H54 (cell line): ENCODE measurements at places on chromosomes 6 and 20.

DNA sequence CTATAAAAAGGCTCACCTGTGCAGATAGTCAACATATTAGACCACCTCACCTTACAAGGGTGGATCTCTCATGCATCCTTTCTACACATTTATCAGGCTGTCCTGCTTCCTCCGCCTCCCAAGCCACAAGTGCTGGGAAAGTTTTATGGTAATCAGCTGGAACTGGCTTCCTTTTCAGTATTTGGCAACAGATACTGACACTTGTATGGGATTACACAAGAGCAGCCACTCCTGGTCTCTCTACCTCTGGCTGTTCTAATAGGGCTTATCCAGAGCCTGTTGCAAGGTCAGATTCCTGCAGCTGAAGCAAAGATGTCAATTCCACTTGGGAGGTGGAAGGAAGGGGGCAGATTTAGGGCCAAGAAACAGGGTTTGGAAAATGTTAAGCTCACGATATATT, 503 bp upstream of the GPLD1 start:
- DNase-seq, result no peak

DNA sequence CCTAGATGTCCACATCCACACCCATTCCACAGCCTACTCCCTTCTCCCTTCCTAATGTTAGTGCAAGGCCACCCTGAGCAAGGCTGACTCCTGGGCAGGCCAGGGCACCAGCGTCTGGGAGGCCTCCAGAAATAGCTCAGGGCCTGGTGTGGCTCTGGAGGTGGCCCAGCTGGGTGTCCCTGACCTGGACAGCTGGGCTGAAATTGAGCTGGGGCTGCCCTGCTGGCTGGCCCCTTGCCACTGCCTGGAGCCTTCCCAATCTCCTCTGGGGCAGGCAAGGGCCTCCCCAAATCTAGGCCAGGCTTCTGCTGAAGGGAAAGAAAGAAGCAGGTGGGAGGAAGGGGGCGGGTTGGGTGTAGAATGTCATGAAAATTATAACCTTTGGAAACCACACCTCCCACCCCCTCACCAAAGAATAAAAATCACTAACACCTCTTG, 2.1 kb downstream of the FAM110A start:
- no peak for DNase-seq

DNA sequence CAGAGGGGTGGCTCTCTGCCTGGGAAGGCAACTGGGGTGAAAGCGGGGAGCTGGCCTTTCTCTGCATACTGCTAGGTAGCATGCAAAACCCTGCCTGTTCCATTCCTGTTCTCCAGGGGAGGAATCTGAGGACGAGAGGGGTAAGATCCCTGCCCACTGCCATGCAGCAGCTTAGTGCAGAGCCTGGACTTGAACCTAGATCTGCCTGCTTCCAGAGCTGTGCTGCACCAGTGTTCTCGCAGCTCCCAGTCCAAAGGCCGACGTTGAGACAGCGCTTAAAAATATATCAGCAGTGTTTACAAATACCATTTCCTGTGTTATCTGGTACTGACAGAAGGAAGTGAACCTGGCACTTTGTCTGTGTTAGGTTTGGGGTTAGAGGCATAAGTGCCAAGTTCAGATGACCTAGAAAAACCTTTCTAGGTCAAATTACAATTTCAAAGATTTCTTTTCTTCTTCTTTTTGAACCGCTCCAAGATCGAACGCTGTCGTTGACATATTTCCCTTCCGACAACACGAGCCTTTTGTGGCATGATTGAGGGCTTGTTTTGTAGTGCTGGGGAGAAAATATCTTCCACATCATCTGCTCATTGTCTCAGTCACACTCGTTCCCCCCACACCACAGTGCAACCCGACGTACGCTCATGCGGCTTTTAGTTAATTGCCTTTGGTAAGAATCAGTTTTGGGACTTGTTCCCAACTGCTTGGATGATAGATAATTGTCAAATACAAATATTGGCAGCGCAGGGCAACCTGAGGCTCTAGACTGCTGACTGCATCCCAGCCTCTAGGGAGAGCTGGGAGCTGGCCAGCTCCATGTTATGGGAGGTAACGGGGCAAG, 44.6 kb downstream of the TOX2 start:
- DNase-seq, result no peak

DNA sequence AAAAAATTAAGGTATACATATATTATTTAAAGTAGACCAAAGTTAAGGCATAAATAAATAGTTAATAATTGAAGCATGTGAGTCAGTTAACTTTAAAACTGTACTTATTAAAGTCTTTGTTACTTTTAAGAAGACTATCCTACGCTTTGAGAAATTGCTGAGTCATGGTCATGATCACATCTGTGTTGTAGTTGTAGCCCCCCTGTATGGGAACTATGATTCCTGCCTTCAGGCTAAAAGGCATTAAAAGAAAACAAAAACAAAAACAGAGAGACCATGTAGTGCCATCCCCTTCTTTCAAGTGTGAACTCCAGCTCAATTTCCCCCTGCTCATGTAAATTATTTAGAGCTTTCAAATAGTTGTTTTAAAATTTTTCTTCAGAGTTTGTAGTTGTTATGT, 123.4 kb downstream of the FLRT3 start:
- DNase-seq, result no peak

GRCh38 chr20:56323206-56323605, 35.6 kb upstream of the FAM210B start:
- DNase-seq, result no peak

DNA sequence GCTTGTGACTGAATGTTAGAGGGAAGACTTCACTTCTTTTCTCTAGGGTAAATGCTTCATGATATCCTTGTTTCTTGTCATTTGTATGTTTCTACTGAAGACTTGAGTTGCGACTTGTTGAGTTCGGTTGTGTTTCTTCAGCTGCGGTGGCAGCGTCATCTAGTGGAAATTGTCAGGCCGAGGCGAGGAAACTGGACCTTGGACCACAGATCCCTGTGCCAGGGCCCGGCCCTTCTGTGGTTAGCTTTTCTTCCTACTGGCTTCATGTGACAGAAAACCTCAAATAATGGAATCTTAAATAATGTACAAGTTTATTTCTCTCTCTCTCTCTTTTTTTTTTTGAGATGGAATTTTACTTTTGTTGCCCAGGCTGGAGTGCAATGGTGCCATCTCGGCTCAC, 12.4 kb downstream of the MTHFD1L start:
- DNase-seq, result no peak

DNA sequence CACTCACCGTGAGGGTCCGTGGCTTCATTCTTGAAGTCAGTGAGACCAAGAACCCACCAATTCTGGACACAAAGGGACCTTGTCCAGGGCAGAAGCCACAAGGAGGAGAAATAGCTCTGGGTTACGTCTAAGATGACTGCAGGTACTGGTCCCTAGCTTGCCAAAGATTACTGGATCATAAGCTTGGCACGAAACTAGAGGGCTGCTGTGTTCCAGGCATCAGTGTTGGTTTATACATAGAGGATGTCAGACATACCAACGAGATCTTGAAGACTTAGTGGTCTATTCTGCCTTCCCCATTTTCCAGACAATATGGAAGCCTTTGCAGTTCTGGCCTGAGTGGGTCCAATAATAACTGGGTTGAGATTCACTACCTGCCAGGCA, 175.7 kb downstream of the TBX18 start:
- DNase-seq, result no peak

GRCh38 chr6:38495922-38496635, 143.7 kb downstream of the BTBD9 start:
- DNase-seq, result no peak

GRCh38 chr6:170093658-170094596, 197.0 kb downstream of the DLL1 start:
- no peak for DNase-seq
